ENCODE measurements at places on chromosomes 1 and 21. TPM values are rescaled to one million over a fixed set of nuclear protein-coding genes. Genes with fewer than 3 reads are reported as not detected.

KRTAP22-1 gene
- total RNA-seq = not detected

PPCS gene
- total RNA-seq = 50.8 TPM

KIAA1614 gene
- 1.3 TPM for total RNA-seq

GLIS1 gene
- total RNA-seq = 0.04 TPM

MARK1 gene
- 7.1 TPM for total RNA-seq

HAPLN2 gene
- not detected for total RNA-seq

IFI16 gene
- total RNA-seq = 78.3 TPM

MUTYH gene
- total RNA-seq = 18.7 TPM

CHIA gene
- not detected for total RNA-seq

GCSAML gene
- total RNA-seq = not detected

FTCD gene
- total RNA-seq = not detected

FCGR2B gene
- not detected for total RNA-seq

LRRN2 gene
- total RNA-seq = not detected

BMP8B gene
- 0.08 TPM for total RNA-seq

FALEC gene
- total RNA-seq = not detected

CFAP107 gene
- total RNA-seq = not detected

TRIM45 gene
- 2.7 TPM for total RNA-seq

AIM2 gene
- not detected for total RNA-seq

Data from hair follicular keratinocyte (primary cell).